DMS153 (cell line): ENCODE measurements at places on chromosomes 11 and 22.

GRCh38 chr11:58577555-58578135 is 1.2 kb upstream of the ZFP91 start:
- no peak for DNase-seq

- DNase-seq: peak; percentile 28
These were observed 99.9 kb upstream of the FGF3 start for GRCh38 chr11:69918938-69919650.

DNA sequence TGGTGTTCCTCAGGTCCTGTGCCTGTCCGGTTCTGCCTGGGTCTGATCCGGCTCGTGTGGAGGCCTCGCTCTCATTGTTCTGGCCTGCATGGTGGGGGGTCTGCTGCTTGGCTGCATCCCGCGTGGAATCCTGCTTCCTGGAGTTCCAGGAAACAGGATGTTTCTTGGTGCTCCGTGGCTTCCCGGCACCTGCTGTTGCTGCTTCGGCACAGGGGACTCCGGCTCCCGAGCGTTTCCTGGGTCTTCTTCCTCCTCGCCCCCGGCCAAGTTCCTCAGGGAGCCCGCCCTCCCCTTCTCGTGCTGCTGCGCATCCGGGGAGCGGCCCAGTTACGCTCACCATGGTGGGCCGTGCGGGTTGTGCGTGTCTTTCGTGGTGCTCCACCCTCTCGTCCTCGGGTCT is 29.9 kb downstream of the GLB1L2 start:
- no peak for DNase-seq

DNA sequence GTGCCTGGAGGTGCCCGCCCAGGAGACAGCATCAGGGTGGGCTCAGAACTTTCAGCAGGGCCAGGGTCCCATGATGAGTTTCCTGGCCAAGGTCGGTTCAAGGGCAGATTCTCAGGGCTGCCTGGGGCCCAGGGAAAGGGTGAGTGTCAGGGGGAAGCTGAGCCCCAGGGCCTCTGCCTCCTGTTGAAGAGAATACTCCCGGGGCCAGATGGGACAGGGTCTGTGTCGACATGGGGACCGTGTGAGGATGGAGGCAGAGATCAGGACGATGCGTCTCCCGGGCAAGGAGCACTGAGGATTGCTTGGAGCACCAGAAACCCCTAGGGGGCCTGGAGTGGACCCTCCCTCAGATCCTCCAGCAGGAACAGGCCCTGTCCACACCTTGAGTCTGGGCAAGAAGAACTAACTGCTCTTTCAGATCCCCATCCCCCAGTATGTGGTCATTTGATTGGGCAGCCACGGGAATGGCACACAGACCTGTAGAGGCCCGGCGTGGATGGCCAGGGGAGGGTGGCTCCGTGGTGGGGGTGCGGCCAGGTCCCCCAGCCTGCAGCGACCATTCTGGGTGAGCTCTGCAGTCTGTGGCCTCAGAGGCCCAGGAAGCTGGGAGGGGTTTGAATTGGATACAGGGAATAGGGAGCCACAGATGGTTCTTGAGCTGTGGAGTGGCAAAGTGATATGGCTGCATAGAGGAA is 1078.7 kb downstream of the BRD1 start:
- DNase-seq: no peak

GRCh38 chr11:131580476-131580875 is 210.1 kb downstream of the NTM start:
- DNase-seq: no peak

DNA sequence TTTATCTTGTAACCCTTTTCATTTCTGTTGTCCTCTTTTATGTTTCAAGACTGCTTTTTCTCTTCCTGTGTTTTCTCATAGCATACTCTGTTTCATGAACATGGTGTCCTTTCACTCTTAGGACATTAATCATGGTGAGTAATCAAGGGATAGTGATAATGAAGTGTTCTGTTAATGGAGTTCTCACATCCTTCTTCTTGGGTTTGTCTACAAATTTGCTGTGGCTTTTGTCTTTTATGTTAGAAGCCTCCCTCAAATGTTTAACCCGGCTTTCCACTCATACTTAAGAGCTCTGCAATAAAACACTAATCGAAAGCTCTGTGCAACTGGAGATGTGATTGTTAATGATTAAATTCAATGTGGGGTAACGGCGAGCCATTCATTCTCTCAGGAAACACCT is 593.6 kb downstream of the NELL1 start:
- DNase-seq: peak; percentile 44

GRCh38 chr11:111845276-111846028 is 25.9 kb downstream of the ALG9 start:
- DNase-seq: no peak

DNA sequence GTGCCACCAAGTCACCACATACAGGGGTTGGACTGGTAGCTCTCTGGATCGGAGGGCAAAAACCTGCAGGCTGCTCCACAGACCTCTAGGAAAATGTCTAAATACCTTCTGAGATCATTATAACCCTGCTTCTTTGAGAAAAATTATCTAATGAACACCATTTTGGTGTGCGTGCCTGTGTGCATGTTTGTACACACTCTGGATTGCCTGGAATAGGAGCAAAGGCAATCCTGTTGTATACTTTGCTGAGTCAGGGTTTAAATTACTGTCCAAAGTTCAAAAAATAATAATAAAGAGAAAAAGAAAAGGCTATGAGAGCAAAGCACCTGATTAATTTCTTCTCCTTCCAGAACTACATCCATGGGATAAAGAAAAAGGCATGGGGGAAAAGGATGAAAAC is 11.0 kb downstream of the JAML start:
- no peak for DNase-seq

GRCh38 chr11:76613901-76614300 is 56.6 kb downstream of the LRRC32 start:
- DNase-seq: no peak

- DNase-seq: no peak
These were observed 10.2 kb downstream of the ADAMTS8 start for GRCh38 chr11:130418210-130418609.

DNA sequence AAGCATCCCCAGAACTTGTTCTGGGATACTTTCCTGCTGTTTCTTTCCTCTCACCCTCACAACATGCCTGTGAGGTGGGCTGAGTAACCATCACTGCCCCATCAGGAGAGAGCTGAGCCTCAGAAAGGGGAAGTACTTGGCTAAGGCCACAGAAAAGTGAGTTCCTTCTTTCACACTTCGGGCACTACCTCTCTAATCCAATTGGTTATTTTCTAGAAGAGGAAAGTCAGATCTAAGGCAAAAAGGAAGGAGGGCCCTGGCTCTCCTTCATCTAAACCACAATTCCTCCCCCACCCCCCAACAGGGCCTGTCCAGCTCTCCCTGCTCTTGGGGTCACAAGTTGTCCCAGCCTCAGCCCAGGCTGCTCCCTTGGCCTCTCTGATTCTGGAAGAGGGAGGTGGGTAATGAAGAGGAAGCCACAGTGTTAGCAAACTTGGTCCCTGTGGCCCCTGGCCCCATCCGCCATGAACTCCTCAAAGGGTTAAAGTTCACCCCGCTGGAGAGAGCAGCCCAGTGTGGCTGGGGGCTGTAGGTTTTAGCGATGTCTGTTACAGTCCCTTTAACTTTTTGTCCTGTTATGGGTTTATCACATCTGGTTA is 34.0 kb downstream of the SLC22A12 start:
- DNase-seq: no peak

- DNase-seq: no peak
These were observed 21.2 kb downstream of the KMT5B start for GRCh38 chr11:68191661-68192579.

- DNase-seq: peak; percentile 46
These were observed 7.3 kb downstream of the RASSF10 start for GRCh38 chr11:13016415-13016814.

- DNase-seq: no peak
These were observed 7.0 kb downstream of the PPM1F start for GRCh38 chr22:21945453-21946261.

- DNase-seq: no peak
These were observed 816.3 kb downstream of the BRD1 start for GRCh38 chr22:49011379-49011768.

DNA sequence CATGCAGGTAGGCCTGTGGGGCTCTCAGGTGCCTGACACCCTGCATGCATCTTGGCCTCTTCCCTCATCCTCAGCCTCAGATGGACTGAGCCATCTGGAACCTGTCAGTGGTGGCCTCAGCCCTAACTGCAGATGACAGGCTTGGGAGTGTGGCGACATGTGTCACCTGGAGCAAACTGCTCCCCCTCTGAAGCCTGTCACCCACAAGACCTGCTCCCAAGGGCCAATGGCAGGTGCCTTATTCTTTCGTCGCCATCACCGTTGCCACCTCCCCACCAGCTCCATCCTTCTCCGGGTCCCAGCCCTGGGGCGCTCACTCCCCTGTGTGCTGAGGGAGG is 3.6 kb upstream of the SEPTIN5 start:
- DNase-seq: no peak

DNA sequence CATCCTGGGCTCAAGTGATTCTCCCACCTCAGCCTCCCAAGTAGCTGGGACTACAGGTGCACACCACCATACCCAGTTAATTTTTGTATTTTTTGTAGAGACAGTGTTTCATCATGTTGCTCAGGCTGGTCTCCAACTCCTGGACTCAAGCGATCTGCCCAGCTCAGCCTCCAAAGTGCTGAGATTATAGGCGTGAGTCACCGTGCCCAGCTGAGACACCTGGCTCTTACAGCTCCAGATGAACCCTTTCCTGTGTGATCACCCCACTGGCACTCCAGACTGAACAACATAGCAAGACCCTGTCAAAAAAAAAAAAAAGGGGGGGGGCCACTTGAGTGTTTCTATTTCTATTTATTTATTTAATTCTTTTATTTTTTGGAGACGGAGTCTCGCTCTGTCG is 1.0 kb upstream of the ADSL start:
- DNase-seq: no peak
